ENCODE measurements at places on chromosomes 12 and 14. TPM values are rescaled to one million over a fixed set of nuclear protein-coding genes. Genes with fewer than 3 reads are reported as not detected.

The AMDHD1 gene
- 3.1 TPM for total RNA-seq

- DNase-seq: no peak
These were observed 38.9 kb upstream of the MAP1LC3B2 start for GRCh38 chr12:116520225-116520760.

The ISM2 gene
- 0.13 TPM for total RNA-seq

DNA sequence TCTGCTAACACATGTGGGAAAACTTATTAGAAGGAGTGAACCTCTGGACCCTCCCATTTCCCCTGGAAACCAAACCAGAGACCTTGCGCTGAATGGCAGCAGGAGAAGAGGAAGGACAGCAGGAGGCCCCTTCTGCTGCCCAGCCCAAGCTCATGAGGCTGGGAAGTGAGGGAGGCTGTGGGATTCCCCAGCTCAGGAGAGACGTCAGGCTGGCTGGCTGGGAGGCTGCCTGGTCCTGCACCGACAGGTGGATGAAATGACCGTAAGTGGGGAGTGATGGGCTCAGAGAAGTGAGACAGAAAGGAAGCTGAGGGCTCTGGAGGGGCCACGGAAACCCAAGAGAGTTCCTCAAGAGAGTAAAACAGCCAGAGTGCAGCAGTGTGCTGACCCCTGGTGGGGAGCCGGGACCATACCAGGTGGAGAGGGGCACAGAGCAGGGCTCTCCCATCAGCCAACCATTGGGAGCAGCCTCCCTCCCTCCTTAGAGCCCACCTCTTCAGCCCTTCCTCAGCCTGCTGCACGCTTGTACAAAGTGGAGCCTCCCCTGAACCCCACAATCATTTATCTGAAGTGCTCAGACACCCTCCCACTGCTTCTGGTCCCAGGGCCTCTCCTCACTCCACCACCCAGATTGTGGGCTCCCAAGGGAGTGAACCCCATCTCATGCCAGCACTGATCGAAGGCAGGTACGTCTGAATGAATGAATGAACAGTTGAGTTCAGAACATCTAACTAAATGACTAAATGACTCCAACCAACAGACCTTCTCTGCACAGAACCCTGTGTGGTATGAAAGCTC is 14.0 kb downstream of the TAMALIN start:
- DNase-seq: peak; percentile 90

DNA sequence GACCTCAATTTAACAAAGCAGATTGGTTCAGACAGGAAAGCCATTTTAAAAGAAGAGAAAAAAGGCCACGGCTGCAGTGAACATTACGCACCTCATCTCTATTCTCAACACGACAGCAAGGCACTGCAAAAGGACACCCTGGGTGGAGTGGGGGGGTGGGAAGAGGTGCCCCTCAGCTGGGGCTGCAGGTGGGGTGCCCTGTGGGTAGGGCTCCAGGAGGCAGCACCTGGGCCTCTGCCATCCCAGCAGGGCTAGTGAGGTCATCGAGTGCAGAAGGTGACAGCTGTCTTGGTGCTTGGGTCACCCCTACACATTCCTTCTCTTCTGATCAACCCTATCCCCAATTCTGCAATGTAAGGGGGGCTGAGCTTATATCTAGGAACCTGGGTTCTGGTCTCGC is 142.9 kb upstream of the PRMT8 start:
- no peak for DNase-seq

GRCh38 chr12:109461049-109461845 is 15.9 kb downstream of the KCTD10 start:
- peak; percentile 76 for DNase-seq

All from spleen (tissue), 13 donors.